Thoracic aorta (tissue), 2 donors: ENCODE measurements at places on chromosomes 4 and X.

DNA sequence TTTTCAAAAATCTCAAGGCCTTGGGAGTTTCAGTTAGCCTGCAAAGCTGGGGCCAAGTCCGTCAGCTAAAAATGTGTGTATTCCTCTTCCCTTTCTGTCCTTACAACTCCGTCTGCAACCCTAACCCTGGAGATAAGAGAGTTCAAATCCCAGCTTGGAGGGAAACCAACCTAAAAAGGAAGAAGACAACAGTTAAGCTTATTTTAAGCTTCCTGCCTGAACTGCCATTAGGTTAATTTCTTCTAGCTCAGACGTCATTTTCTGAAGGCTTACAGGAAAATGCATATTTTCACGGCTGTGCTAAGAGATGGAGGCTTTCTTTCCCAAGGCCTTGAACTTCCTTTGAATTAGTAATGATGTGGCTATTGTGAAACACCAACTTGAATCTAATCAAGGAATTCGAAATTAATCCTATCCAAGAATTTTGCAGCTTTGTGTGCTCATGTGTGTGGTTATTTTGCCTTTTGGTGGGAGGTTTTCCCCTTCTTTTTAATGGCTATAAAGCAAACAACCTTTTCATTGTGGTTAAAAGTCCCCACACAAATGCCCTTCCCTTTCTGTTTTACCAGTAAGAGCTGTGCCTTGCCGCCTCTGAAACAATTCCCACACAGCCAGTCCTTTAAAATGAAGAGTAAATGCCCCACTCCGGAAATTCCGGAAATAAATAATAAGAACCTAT lies 103.5 kb downstream of the IRF2 start:
- no peak overlapping the region for H3K27ac ChIP-seq
- H3K4me3 ChIP-seq: no peak overlapping the region
- H3K27me3 ChIP-seq: no peaks in the 10 kb centered on the region
- H3K4me1 ChIP-seq: no peaks in the 10 kb centered on the region

DNA sequence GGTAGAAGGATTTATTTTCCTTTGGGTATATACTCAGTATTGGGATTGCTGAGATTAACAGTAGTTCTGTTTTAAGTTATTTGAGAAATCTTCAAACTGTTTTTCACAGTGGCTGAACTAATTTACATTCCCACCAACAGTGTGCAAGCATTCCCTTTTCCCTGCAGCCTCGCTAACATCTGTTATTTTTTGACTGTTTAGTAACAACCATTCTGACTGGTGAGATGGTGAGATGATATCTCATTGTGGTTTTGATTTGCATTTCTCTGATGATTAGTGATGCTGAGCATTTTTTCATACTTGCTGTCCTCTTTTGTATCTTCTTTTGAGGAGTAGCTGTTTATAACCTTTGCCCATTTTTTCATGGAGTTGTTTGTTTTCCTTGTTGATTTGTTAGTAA lies 457.8 kb downstream of the TRAM1L1 start:
- H3K4me1 ChIP-seq: no peaks in the 10 kb centered on the region
- no peak for DNase-seq
- H3K36me3 ChIP-seq: no peaks in the 10 kb centered on the region
- no peaks in the 10 kb centered on the region for H3K27me3 ChIP-seq

GRCh38 chr4:86481440-86481839 lies 112.7 kb upstream of the PTPN13 start:
- no peak for DNase-seq
- no peak overlapping the region for H3K4me3 ChIP-seq

DNA sequence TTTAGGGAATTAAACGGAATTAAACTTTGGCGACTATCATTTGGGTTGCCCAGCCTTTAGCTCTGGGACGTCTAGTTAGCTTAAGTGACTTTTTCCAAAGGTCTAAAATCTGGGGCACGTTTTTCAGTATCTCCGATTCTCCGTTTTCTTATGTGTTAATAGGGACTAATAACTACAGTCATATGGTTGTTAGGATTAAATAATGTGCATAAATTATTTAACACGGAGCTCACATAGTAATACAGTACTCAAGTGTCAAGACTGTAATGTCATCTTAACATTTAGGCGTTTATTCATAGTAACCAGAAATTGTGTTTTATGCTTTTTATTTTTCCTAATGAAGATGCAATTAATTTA lies 466 bp upstream of the CCNA2 start:
- no peaks in the 10 kb centered on the region for H3K27me3 ChIP-seq
- peaks cover 9% of the 10 kb centered on the region for H3K4me1 ChIP-seq
- peaks cover 7% of the 10 kb centered on the region for H3K36me3 ChIP-seq
- DNase-seq: no peak
- peak overlapping the region; percentile 93 for H3K4me3 ChIP-seq

DNA sequence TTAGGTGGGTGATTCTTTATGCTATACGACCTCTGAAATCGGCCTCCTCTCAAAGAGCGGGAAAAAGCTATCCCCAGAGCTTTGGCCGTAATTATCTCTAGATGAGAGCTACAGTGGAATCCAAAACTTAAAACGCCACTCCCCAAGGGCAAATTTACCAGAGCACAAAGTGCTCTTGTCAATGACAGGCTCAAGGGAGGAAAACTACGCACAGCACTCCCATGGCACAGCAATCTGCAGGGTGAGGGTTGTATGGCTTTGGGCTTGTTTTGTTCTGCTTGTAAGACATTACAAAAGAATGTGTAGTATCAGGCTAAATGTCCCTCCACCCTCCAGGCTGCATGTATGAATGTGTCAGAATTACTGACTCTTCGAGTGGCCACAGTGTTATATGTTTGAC lies 44.0 kb downstream of the ARHGEF6 start:
- H3K4me1 ChIP-seq: peaks cover 3% of the 10 kb centered on the region
- H3K4me3 ChIP-seq: no peak overlapping the region
- no peaks in the 10 kb centered on the region for H3K36me3 ChIP-seq
- H3K27me3 ChIP-seq: no peaks in the 10 kb centered on the region
- DNase-seq: no peak

- no peak for DNase-seq
- peaks cover 5% of the 10 kb centered on the region for H3K4me1 ChIP-seq
- H3K27me3 ChIP-seq: no peaks in the 10 kb centered on the region
- peaks cover 21% of the 10 kb centered on the region for H3K36me3 ChIP-seq
These were observed 66.2 kb downstream of the IRF2 start for GRCh38 chr4:184408021-184408683.

DNA sequence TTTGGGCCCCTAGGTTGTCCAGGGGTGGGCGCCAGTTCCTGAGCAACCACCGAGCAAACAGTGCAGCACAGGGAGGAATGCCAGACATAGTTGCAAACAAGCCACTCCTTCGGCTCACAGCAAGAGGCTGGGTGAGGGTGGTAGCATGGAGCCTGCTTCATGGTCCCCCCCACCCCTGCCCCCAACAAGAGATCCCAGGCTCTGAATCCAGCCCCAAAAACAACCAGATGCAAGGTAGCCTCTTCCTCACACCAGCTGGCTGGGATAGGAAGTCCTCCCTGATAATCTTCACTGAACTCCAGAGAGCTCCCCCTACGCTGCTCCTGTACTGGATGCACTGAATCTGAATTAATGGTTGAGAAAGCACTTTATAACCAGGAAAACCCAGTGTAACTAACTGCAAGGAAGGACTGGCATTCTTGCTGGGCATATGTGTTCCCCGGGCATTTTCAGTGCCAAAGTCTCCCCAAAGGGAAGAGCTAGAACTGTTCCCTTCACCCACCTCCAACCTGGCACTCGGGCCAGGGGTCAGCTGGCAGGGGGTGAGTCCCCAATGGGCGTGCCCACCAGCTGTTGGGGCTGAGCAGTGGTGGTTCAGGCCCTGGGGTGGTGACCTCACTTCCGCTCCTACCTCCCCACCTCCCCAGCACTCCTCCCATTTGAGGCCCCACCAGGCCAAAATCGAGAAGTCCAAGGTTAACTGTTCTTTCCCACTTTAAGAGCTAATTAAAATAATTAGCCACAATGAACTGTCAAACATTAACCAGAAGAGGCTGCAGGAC lies 1.5 kb downstream of the ELF4 start:
- H3K27me3 ChIP-seq: no peaks in the 10 kb centered on the region
- H3K27ac ChIP-seq: peak overlapping the region; percentile 88
- H3K4me1 ChIP-seq: peaks cover 27% of the 10 kb centered on the region
- no peak for DNase-seq
- H3K4me3 ChIP-seq: peak overlapping the region; percentile 87
- H3K36me3 ChIP-seq: no peaks in the 10 kb centered on the region

DNA sequence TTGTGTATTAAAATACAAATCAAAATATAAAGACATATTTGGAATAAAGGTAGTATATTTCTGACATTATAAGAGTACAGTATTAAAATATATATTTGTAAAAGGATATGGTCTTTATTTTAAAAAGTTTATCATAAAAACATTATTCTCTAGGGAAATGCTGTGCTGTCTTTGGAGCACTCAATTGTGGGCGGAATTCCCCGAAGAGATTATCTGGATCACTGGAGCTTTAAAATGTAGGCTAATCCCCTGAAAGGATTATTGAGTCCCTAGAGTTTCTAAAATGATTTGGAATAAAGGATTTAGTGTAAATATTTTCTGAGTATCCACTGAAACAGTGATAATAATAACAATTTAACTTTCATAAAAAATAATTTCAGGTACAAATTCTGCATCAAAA lies 1239.4 kb downstream of the TECRL start:
- no peaks in the 10 kb centered on the region for H3K36me3 ChIP-seq
- H3K27ac ChIP-seq: no peak overlapping the region
- H3K4me1 ChIP-seq: no peaks in the 10 kb centered on the region
- H3K27me3 ChIP-seq: no peaks in the 10 kb centered on the region

- H3K27ac ChIP-seq: no peak overlapping the region
- no peaks in the 10 kb centered on the region for H3K36me3 ChIP-seq
- no peaks in the 10 kb centered on the region for H3K4me1 ChIP-seq
- no peak overlapping the region for H3K4me3 ChIP-seq
- H3K27me3 ChIP-seq: no peaks in the 10 kb centered on the region
These were observed 193.9 kb upstream of the SPOCK3 start for GRCh38 chr4:167428156-167428555.

DNA sequence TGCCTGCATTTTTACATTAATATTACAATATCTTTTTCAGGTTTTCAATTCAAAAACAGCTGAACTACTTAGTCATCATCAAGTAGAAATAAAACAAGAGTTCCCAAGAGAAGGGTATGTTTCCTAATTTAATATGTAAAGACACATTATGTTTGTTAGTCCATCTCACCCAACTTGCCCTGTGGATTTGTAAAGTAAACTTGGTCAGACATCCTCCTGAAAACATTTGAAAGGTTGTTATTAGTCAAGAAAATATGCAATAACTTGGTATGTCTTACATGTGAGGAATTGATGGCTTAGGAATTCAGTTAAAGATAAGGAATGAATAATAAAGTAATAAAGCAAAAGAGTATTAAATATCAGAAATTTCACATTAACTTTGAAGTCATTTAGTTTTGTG lies 12.2 kb downstream of the GK start:
- H3K4me3 ChIP-seq: no peak overlapping the region
- no peaks in the 10 kb centered on the region for H3K36me3 ChIP-seq
- no peaks in the 10 kb centered on the region for H3K27me3 ChIP-seq
- H3K27ac ChIP-seq: no peak overlapping the region
- H3K4me1 ChIP-seq: no peaks in the 10 kb centered on the region

DNA sequence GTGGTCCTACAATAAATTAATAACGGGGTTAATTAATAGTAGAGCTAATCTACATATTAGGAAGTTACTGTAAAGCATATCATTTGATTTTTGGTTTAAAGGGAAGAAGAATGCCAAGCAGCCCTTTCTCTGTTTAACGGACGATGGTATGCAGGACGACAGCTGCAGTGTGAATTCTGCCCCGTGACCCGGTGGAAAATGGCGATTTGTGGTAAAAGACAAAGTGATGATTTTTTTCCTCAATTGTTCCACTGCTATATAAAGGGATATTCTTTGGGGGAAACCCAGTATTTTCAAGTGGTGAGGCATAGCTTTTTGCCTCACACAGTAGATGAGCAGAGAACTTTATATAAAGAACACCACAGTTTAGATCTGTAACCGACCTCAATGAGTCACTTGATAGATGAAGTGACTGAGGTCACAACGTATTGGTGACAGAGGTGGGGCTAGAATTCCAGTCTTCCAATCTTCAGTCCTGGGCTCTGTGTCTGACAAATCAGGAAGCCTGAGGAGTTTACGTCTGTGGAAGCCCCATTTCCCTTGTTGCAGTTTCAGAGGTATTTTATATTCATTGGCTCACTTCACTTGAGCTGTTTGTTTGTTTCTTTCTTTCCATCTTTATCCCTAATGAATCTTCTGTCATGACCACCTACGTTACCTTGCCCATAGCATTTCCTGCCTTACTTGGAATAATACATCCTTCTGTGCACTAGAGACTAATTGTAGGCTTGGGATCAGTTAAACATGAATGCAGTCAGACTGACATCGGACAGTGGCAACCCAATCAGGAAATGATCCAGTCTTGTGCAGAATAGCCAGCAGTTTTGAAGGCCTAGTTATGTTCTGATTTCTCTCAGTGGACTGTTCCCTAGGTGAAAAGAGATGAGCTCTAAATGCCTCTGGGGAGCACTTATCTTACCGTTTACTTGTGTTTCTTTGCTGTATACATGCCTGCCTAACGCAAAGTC lies 30.1 kb downstream of the ZRSR2 start:
- no peak for DNase-seq
- H3K36me3 ChIP-seq: peaks cover 5% of the 10 kb centered on the region
- H3K27ac ChIP-seq: no peak overlapping the region
- H3K27me3 ChIP-seq: no peaks in the 10 kb centered on the region
- no peak overlapping the region for H3K4me3 ChIP-seq
- H3K4me1 ChIP-seq: no peaks in the 10 kb centered on the region

- H3K27me3 ChIP-seq: no peaks in the 10 kb centered on the region
- H3K4me1 ChIP-seq: peaks cover 32% of the 10 kb centered on the region
- DNase-seq: no peak
- H3K27ac ChIP-seq: peak overlapping the region; percentile 83
These were observed 159.7 kb downstream of the NSUN7 start for GRCh38 chr4:40909363-40909876.

DNA sequence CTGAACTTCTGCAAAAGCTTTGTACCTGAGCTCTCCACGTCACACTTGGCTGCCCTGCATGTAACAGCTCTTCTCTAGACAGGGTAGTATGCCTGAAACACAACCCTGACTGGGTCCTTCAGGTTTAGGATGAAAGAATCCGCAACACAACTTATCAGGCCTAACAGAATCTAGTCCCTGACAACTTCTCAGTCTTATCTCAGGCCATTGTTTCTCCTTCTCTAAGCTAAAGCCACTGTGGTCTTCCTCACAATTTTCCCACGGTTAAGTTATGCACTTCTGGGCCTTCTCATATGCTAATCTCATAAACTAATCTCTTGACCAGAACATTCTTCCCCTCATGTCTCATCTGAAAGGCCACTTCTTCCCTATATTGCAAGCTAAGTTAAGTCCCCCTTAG lies 10.8 kb upstream of the TMPRSS11B start:
- H3K4me1 ChIP-seq: no peaks in the 10 kb centered on the region
- no peak for DNase-seq
- H3K27ac ChIP-seq: no peak overlapping the region
- no peaks in the 10 kb centered on the region for H3K36me3 ChIP-seq

DNA sequence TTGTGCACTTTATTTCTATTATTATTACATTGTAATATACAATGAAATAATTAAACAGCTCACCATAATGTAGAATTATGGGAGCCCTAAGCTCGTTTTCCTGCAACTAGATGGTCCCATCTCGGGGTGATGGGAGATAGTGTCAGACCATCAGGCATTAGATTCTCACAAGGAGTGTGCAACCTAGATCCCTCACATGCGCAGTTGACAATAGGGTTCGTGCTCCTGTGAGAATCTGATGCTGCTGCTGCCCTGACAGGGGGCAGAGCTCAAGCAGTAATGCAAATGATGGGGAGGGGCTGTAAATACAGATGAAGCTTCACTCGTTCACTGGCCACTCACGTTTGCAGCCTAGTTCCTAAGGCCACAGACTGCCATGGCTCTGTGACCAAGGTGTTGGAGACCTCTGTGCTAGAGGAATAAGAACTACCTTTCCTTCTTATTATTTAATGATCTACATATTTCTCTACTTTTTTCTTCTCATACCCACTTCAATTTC lies 492.9 kb upstream of the INTU start:
- peaks cover 5% of the 10 kb centered on the region for H3K4me1 ChIP-seq
- DNase-seq: no peak
- no peak overlapping the region for H3K27ac ChIP-seq
- H3K27me3 ChIP-seq: no peaks in the 10 kb centered on the region
